ENCODE measurements at places on chromosomes 1 and 21.

DNA sequence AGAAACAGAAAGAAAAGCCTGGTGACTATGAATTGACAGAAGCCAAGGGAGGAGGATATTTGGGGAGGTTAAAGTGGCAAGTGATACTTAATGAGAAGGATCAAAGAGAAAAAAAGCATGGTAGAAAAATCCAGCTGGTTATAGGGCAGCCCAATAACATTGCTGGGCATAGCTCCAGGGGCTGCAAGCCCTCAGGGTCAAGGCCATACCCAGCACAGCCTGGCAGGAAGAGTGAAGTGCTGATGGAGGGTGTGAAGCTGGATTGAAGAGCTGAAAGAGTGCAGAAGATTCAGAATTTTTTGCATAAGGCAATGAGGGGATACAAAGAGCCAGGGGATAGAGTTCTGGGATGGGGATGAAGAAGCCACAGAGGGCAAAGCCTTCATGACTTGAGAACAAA, 8.0 kb upstream of the HSD11B1 start:
- no peak for DNase-seq

- DNase-seq: no peak
These were observed 198.0 kb downstream of the KCNH1 start for GRCh38 chr1:210935905-210936304.

DNA sequence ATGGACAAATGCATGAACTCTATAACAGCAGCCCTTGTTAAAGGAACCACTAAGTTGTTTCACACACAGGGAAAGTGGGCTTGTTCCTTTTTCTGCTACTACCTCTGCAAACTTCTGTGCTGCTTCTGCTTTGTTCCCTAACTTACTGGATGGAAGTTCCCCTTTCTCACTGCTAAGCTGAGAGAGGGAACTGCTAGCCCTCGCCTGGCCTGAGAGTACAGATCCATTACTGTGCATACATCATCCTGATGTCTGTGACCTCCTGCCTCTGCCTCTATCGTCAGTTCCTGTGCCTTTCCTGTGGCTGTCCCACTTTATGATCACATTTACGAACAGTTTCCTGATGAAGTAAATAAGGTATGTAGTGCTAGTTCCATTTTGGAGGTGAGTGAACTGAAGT, 3.5 kb downstream of the GNAT2 start:
- DNase-seq: no peak

DNA sequence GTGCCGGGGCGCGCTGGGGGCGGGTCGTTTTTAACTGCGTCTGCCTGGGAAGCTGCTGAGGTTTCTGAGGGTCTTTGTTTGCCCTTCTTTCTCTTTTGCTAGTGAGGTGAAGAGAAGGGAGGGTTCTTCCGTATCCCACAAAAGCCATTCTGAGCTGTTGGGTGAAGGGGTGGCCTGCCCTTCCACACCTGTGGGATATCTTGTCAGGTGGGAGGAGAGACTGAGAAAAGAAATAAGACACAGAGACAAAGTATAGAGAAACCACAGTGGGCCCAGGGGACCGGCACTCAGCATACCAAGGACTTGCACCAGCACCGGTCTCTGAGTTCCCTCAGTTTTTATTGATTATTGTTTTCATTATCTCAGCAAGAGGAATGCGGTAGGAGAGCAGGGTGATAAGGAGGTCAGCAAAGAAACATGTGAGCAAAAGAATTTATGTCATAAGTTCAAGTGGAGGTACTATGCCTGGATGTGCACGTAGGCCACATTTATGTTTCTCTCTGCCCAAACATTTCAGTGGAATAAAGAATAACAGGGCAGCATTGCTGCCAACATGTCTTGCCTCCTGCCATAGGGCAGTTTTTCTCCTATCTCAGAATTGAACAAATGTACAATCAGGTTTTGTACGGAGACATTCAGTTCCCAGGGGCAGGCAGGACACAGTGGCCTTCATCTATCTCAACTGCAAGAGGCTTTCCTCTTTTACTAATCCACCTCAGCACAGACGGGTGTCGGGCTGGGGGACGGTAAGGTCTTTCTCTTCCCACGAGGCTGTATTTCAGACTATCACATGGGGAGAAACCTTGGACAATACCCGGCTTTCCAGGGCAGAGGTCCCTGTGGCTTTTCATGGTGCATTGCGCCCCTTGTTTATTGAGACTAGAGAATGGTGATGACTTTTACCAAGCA, 972 bp downstream of the PGBD2 start:
- DNase-seq: no peak

- DNase-seq: no peak
These were observed 3.9 kb upstream of the FNDC10 start for GRCh38 chr1:1603671-1604373.

- DNase-seq: no peak
These were observed 228.2 kb downstream of the COP1 start for GRCh38 chr1:175978926-175979325.

GRCh38 chr21:29684106-29684505, 255.7 kb downstream of the GRIK1 start:
- no peak for DNase-seq

GRCh38 chr1:41233708-41234107, 8.4 kb downstream of the SCMH1 start:
- DNase-seq: no peak

- no peak for DNase-seq
These were observed 14.4 kb downstream of the FAAH start for GRCh38 chr1:46408356-46409062.

- no peak for DNase-seq
These were observed 3.3 kb downstream of the ACTRT2 start for GRCh38 chr1:3024588-3024987.

DNA sequence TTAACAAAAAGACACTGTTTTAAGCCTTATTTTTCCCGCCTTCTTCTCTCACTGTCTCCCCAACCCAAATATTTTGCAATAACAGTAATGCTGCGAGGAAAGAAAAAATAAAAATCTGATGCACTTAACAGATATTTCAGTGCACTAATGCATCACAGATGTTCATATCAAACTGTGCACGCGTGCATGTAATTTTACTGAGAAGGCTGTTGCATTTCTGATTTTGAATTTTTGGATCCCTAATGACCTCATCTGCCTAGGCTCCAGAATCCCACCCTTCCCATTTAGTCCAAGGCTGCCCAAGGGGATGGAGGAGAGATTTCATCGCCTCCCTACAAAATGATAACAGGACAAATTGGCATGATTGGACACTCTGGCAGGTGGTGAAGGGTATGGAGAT, 5.5 kb downstream of the TRABD2B start:
- no peak for DNase-seq
